ENCODE measurements at places on chromosomes 4 and X. TPM values are rescaled to one million over a fixed set of nuclear protein-coding genes. Genes with fewer than 3 reads are reported as not detected.

SSX2 gene
- not detected for polyA plus RNA-seq

SPANXN3 gene
- polyA plus RNA-seq, result not detected

CLIC2 gene
- polyA plus RNA-seq, result 3.9 TPM

ANK2 gene
- polyA plus RNA-seq, result 63.6 TPM

RGS12 gene
- 58.7 TPM for polyA plus RNA-seq

- no peak for DNase-seq
Observed at GRCh38 chr4:40630335-40631021, 814 bp upstream of the RBM47 start.

DNA sequence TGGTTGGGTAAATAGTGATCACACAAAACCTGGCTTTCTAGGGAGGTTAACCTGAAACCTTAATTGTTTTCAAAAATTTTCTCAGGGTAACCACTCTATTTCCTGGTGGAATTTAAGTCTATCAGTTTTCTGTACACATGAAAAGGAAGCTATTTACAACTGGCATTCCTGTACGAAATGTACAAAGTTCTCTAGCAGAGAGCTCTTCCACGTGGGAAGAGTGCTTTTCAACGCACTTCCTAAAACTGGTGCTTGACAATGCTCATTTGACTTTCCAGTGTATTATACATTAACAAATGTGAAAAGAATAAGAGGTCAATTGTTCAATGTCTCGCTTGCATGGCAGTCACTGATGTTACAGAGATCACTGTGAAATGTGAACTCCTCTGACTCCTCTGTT, 2.8 kb upstream of the SOD3 start:
- DNase-seq, result no peak

DNA sequence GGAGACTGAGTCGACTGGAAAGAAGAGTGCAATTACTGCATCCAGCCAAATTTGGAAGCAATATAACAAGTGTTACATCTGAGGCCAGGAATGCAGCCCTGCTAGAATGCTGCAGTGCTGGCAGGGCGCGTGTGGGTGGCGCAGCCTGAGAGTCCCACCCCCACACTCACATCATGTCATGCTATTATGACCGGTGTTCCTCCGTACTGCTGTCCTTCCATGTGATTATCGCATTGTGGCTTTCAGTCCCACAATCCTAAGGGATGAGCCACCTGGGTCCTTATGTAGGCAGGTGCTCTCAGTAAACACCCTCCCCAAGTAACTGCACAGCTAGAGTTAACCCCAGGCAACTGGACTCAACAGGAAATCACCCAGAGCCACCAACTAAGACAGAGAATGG, 122.6 kb upstream of the CPEB2 start:
- DNase-seq, result no peak

DNA sequence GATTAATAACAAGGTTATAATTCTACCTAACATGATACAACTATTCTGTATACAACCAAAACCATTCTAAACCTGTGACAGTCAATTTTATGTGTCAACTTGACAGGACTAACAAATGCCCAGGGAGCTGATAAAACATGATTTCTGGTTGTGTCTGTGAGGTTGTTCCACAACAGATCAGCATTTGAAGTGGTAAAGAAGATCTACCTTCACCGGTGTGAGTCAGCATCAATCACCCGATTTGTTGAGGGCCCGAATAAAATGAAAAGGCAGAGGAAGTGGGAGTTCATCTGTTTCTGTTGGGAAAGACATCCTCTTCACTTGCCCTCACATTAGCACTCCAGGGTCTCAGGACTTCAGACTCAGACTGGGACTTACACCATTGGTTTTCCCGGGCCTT, 187.9 kb downstream of the MAB21L2 start:
- DNase-seq, result no peak

DNA sequence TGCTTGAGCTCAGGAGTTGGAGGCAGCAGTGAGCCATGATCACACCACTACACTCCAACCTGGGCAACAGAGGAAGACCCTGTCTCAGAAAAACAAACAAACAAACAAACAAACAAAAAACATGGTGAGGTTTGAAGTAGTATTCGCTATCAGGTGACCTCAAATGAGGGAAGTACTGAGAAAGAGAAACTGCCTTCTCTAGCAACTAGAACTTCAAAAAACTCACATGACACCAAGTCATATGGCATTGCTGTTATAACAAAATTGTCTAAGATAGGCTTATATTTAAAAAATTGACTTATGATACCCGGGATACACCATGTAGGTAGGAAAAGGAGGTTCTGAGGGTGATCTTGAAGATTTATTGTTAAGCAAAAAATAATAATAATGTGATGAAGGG, 10.3 kb downstream of the MPP1 start:
- no peak for DNase-seq

All from left renal cortex interstitium (tissue), 4 donors.